ENCODE measurements at places on chromosomes 3 and 15. TPM values are rescaled to one million over a fixed set of nuclear protein-coding genes. Genes with fewer than 3 reads are reported as not detected.

Gene SKOR1
- not detected for total RNA-seq

Gene TM6SF1
- total RNA-seq: 2.0 TPM

Gene TPRG1
- total RNA-seq: not detected

Gene SLC22A13
- not detected for total RNA-seq

Gene HHATL
- total RNA-seq: not detected

Gene EPHB3
- 0.92 TPM for total RNA-seq

Gene KLF15
- 0.14 TPM for total RNA-seq

Gene ALDH1A3
- 79.9 TPM for total RNA-seq

Gene CASR
- total RNA-seq: not detected

Gene SHC4
- 9.3 TPM for total RNA-seq

Gene ELP6
- 37.1 TPM for total RNA-seq

DNA sequence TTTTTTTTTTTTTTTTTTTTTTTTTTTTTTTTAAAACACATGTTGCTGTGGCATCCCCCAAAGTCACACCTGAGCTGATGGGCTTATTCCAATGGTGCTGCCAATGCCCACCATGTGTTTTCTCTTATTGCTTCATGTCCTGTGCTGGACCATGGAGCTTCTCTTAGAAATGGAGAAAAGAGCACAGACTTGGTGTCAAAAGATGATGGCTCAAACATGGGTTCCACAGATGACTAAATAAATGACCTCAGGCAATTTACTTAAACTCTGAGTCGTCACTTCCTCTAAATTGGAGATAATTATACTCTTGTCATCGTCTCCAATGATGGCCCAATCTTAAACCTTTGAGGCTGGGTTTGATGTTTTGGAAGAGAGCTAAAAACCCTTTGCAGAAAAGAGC is 28.1 kb downstream of the CHST2 start:
- no peak for DNase-seq

DNA sequence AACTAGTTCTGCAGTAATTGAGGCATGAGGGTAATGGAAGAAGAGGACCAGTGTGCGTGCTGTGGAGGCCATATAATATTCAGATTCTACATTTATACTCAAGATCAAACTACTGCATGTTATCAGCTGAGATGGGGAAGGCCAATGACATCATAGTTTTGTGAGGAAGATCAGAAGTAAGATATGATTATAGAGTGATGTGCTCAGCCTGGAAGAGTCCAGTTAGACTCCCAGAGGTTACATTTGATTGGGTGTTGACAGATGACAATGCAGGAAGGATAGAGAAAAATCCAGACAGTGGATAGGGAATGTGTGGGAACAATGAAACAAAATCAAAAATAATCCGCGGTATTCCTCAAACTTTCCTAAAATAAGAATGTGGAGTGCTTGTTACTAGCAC is 35.4 kb downstream of the GOLIM4 start:
- DNase-seq: no peak

GRCh38 chr3:4977853-4978203 is 1.4 kb upstream of the BHLHE40 start:
- DNase-seq: no peak

DNA sequence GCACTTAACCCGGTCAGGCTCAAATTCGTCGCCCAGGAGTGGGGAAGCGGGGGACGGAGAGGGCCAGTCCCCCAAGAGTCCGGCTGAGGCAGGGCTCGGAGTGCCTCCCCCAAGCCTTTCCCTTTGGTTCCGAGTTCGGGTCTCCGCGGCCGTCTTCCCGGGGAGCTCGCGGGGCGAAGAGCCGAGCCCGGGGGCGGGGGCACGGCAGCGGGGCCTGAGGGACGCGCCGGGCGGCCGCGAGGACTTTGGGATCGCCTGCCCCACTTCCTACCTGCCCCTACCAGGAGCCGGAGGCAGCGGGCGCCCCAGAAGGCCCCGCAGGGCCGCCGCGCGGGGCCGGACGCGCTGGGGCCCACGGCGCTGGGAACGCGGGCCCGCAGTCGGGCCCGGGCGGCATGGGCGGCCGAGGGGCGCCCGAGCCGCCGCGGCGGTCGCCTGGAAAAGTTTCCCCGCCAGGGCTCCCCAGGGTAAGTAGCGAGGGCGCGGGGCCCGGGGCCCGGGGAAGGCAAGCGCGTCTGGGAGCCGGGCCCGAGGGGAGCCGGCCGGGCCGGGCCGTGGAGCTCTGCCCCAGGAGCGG is 2.8 kb downstream of the FURIN start:
- no peak for DNase-seq

DNA sequence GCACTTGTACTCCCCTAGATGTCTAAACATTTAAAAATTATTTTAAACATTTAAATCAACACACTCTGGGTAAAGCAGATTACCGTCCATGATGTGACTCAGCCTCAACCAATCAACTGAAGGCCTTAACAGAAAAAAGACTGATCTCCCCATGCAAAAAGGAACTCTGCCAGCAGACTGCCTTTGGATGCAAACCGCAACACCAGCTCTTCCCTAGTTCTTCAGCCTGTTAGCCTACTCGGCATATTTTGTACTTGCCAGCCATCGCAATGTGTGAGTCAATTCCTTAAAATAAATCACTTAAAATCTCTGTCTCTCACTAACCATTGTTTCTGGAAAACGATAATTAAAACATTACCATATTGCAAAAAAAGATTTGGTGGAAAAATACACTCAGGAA is 375.9 kb downstream of the RSL24D1 start:
- no peak for DNase-seq

GRCh38 chr15:76150513-76150912 is 90.7 kb downstream of the TMEM266 start:
- DNase-seq: no peak

DNA sequence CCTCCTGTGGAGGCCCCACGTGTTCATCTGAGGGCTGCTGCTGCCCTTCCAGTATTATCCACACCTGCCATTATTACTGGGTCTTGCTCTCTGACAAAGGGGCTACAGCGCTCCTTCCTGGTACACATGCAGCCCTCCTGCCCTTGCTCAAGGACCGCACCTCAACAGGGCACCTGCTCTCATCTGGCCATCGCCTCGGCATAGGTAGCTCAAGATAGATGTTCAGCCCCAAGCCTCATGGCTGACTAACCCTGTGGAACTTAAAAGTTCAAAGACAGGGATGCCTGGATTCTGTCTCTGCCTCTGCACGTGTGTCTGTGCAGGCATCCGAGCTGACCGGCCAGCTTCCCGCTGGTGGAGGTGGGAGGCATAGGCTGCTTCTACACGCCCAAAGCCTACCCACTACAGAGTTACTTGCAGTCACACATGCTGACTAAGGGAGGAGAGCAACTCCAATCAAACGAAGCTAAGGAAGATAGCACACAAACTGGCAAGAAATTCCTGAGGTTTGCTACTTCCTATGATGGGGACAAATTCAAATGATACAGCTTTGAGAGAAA is 152.5 kb upstream of the ATP10A start:
- no peak for DNase-seq

DNA sequence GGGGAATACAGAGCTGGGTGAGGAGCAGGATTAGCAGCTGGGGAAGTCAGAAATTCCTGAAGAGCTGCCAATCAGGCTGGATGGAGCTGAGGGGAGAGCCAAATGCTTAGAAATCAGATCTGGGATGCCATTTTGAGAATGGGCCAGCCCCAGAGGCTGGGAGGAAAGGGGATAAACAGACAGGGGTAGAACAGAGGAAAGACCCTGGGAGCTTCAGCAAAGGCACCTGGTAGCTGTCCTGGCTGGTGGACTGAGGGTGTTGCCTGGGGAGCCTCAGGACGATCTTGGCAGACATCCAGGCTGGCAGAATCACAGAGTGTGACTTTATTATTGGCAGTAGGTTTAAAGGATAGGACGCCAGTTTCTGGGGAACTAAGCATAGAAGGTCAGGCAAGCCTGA is 97.8 kb downstream of the SQOR start:
- DNase-seq: no peak

DNA sequence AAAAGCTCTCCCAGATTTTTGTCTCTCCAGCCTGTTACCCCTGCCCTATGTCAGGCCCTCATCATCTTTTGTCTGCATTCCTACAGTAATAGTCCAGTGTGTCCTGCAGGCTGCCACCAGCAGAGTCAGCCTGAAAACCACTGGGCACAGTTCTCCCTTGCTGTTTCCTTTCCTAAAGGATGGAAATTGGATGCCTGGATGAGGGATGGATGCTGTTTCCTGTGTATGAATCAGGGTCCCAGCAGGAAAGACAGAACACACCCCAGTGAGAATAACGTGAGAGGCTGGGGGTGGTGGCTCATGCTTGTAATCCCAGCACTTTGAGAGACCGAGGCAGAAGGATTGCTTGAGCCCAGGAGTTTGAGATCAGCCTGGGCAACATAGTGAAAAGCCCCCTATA is 3.3 kb upstream of the SNX33 start:
- no peak for DNase-seq

DNA sequence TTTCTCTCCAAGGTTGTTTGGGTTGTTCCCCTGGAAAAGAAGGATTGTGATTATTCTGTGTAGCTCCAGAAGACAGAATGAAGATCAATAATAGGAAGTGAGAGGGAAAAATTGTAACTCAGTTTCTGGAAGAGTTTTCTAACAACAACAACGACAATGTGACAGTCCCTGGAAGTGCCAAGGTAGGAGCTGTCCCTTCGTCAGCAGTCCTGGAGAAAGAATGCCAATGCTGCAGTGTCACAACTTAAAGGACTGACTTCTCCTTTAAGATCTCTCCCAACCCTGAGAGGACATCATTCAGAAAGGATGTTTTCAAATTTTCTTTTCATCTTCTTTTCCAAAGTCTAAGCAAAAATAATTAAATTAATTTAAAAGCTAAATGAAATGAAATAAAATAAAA is 136.4 kb upstream of the GAP43 start:
- no peak for DNase-seq

GRCh38 chr3:38843898-38844297 is 27.9 kb upstream of the SCN10A start:
- no peak for DNase-seq

- DNase-seq: no peak
These were observed 190.1 kb downstream of the PDE8A start for GRCh38 chr15:85171736-85172135.

Data from epithelial cell of proximal tubule (primary cell).